ENCODE measurements at places on chromosomes 6 and 20.

- DNase-seq = no peak
Observed at GRCh38 chr6:158635427-158636073, 9.0 kb downstream of the DYNLT1 start.

GRCh38 chr6:158066136-158066781 lies 84.6 kb downstream of the SYNJ2 start:
- DNase-seq = no peak

GRCh38 chr6:100487638-100488037 lies 22.9 kb upstream of the SIM1 start:
- DNase-seq = no peak

DNA sequence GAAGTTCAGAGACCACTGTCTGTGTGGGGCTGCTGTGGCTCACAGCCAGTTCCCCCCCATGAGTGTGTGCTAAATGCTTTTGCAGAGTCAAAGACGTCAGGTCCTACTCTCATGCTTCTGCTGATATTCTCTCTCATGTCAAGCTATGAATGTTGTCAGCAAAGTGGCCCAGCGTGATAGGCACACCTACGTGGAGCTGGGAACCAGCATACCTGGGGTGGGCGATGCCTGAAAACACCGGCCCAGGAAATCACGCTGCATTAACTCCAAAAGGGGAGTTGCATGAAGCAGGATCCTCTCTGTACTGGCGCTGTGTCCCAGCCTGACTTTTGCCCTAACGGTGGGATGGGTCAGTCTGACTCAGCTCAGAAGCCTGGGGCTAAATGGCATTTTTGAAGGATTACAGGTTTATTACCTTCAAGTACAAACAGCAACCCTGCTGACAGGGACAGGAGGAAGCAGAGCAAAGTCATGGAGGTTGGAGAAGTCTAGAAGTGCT lies 9.0 kb upstream of the MRPS10 start:
- no peak for DNase-seq

GRCh38 chr6:37565267-37566110 lies 65.8 kb upstream of the CCDC167 start:
- no peak for DNase-seq

GRCh38 chr6:156976216-156977127 lies 199.3 kb downstream of the ARID1B start:
- DNase-seq = no peak

DNA sequence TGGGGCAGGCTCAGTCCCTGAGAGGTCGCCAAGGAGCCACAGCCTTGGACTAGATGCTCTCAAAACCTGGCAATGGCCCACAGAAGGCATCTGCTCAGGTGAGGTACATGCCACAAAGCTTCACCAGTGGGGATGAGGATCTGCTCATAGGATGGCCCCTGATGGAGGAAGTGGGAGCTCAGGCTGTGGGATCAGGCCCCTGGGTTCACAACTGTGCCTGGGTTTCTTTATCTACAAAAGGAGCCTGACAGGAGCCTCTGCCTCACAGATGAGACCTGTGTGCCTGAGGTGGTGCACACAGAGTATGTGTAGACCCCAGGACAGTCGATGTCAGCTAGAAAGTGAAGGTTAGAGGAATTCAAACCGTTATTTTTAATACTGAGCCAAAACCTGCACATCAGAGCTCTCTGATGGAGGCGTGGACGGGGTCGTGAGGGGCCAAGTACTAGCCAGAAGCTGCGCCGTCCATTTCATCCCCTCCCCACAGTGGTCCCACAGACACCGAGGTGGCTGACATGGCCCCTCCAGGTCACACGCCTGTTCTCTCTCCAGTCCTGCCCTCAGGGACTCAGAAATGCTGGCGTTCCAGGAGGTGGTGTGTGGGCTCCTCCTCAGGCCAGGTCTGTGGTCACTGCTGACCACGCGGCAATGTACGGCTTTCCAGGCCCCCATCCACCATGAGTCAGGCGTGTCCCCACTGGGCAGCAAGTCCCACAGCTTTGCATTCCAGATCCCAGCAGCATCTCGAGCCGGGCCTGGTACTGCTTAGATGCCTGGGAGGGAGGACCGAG lies 33.3 kb downstream of the NTSR1 start:
- DNase-seq = no peak

GRCh38 chr6:31559606-31559957 lies 12.2 kb downstream of the NFKBIL1 start:
- DNase-seq = no peak

DNA sequence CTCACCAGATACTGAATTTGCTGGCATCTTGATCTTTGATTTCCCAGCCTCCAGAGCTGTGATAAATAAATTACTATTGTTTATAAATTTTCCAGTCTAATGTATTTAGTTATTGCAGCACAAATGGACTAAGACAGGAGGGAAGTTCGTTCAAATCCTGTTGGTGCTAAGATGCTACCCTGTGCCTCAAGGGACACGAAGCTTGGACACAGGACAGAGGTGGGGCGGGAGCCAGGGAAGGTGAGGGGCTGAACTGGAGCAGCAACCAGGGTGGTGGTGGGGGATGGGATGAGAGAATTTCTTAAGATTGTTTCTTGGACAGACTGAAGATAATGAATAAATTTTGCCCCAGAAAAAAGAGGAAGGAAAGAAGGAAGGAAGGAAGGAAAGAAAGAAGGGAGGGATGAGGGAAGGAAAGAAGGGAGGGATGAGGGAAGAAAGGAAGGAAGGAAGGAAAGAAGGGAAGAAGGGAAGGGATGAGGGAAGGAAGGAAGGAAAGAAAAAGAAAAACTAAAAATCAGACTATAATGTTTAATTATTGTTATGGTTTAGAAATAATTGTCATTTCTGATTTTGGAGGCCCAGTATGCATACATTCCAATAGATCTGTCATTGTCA lies 127.2 kb downstream of the CDC5L start:
- DNase-seq = no peak

- no peak for DNase-seq
Observed at GRCh38 chr6:20211037-20211940, 980 bp downstream of the MBOAT1 start.

- DNase-seq = no peak
Observed at GRCh38 chr20:25251558-25251957, 3.7 kb downstream of the PYGB start.

DNA sequence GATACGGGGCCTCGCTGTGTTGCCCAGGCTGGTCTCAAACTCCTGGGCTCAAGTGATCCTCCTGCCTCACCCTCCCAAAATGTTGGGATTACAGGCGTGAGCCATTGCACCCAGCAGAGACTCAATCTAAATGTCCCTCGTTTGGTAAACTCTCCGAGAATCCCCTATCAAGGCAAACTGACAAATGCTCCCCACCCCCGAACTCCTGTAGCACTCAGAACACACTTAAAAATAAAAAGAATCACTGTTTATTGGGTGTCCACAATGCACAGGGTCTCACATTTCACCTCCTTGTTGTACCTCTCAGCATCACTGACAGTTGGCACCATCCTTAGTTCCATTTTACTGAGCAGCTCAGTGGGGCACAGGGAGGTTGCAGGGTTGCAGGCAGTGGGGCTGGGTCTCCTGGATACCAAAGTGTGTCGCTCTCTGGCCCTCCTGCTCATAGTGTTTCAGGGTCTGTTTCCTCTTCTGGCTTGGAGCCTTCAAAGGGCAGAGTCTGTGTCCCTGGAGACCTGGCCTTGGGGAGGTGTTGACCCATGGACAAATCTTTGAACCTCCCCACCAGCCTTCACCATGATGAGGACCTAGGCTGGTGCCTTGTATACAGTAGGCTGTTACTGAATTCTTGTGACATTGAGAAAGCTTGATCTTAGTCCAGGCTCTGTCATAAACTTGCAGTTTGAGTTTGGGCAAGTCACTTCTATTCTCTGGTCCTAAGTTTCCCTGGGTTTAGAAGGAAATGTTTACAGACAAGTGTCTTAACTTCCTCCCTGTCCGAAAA lies 8.5 kb upstream of the SRC start:
- no peak for DNase-seq

- DNase-seq = no peak
Observed at GRCh38 chr6:15929685-15930084, 199.2 kb upstream of the MYLIP start.

- DNase-seq = no peak
Observed at GRCh38 chr6:51533962-51534361, 553.5 kb downstream of the PKHD1 start.

DNA sequence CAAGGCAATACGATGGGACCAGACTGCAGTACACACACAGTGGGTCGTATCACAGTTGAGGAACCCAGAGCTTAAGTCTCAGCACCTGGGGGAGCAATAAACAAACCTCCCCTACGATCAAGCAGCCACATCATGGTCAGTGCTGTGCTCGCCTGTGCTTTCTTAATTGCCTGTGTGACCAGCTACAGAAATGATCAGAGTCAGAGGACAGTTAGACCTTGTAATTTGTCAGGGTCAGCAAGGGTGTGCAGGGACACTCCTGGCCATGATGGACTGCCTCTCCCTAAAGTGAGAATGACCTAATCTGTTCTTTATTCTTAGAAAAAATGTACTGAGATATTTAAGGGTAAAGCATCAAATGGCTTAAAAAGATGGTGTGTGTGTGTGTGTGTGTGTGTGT lies 78.4 kb downstream of the OPRM1 start:
- DNase-seq = no peak

DNA sequence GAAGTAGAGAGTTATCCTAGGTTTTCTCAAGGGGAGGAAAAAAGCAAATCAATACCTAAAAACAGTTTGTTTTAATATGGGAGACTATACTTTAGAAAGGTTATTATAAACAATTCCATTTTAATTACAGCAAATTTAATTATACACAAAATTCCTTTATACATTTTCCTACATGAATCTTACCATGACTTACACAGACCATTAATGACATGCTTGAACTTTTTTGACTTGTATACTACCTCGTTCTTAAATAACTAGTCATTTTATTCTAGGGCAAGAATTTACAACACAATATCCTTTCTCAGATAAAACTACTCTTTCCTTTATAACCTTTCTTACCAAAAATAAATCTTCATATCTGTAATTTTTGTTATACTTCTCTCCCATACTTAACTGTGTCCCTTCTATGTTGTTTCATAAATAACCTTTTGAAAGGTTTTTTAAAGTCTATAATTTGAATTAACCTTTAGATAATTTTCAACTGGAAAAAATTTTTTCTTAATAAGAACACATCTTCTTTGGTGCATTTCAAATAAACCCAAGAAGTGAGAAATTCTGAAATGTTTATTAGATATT lies 729.4 kb downstream of the TENT5A start:
- no peak for DNase-seq

- no peak for DNase-seq
Observed at GRCh38 chr20:10423735-10424134, 10.3 kb downstream of the MKKS start.

- no peak for DNase-seq
Observed at GRCh38 chr6:157293780-157294179, 29.5 kb downstream of the TMEM242 start.

- no peak for DNase-seq
Observed at GRCh38 chr6:141877275-141877983, 255.3 kb upstream of the GJE1 start.

DNA sequence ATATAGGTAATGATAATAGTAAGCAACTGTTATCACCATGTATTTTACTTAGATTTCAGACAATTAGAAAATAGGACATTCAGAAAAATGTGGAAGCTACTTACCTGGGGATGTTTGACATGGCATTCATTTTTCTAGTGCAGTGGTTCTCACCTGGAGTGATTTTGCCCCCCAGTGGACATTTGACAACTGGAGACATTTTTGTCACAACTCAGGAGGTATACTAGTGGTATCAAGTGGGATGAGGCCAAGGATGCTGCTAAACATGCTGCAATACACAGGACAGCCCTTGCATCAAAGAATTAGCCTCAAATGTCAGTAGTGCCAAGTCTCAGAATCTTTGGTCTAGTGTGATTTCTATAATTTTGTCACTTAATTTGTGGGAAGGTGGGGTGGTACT lies 36.1 kb downstream of the NUS1 start:
- DNase-seq = no peak

DNA sequence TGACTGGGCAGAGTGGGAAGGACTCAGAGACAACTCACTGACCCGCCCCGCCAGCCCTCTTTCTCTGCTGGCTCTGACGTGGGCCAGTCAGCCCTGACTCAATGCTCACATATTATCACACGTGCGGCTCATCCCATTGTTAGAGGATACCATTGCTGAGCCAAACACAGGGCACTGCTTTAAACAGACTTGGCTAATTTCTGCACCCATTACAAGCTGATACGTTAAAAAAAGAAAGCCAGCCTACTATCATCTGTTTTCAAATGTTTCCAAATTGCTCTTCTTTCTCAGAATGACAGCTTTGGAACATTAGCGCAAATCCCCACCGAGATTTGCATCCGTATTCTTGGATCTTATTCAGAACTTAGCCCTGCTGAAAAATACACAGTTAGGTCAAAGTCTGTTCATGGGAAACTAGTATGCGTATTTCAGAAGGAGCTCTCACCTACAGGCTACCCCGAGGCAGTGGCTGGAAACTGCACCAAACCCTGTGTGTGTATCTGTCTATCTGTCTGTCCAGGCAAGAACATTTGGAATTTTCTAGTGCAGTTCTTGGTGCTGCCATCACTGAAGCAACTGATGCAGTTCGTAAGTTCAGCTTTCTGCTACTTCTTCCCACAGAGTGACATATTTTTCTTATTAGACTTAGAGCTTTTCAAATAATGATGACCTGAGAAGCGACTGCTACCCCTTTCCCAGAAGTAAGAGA lies 32.8 kb downstream of the RAMACL start:
- no peak for DNase-seq

DNA sequence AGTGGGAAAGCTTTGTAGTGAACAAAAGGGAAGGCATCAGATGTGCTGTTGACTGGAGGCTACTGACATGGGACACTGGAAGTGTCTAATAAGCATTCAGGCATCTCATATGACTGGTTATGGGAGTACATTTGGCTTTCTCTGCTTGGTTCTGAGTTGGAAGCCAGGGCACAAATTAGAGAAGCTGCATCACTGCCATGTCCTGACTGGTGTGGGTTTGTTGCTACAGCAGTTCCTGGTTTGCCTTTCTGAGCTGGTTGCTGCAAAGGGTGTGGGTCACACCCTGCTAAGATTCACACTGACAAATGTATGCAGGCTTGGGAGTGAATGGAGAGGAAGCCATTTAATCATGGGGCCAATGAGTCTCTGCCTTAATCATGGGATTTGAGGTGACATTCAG lies 36.2 kb upstream of the NANP start:
- no peak for DNase-seq

GRCh38 chr6:143880412-143880811 lies 16.1 kb downstream of the ZC2HC1B start:
- no peak for DNase-seq

GRCh38 chr20:1308067-1308701 lies 20.8 kb downstream of the SDCBP2 start:
- no peak for DNase-seq

- no peak for DNase-seq
Observed at GRCh38 chr6:23647045-23647444, 479.0 kb upstream of the NRSN1 start.

DNA sequence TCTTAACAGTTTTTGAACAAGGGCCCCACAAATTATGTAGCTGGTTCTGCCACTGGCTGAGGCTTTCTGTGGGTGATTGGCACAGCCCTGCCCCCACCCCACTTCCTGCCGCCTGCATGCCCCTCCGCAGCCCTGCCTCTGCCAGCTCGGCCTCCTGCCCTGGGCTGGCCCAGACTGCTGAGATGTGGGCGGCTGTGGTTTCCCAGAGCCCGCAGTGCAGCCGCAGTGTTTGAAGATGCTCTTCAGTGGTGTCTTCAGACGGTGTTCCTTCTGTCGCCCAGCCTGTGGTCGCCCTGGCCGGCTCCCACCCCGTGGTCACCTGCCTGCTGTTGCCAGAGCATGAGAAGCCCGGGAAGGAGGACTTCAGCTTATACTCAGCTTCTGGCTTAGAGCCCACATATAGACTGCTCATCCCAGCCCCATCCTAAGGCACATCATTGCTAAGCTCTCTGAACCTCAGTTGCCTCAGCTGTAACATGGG lies 154.3 kb downstream of the VEGFA start:
- DNase-seq = no peak

All from GM12891 (cell line).